Glomerular endothelial cell (primary cell): ENCODE measurements at places on chromosomes 13 and 19.
A peak's percentile ranks its signal among the peaks of the same experiment; 100 is the strongest.

GRCh38 chr19:18278521-18279265 lies 2.7 kb downstream of the JUND start:
- no peak for DNase-seq

- no peak for DNase-seq
Measured at GRCh38 chr19:35908973-35909683, 1.0 kb upstream of the TYROBP start.

DNA sequence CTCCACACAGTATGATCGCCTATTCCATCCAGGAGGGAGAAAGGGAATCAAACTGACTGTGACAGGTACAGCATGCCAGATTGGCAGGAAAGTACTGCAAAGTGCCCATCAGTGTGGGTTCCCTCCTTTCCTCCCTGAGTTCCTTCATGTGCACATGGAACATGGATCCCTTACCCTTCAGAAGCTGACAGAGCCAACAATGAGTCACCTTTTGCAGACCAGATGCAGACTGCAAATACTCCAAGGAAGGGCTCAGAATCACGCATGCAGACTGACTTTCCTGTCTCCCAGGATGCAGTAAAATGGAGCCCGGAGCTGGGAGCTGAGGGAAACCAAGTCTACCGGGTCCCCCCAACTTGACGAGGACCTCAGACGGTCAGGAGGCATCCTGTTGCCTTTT lies 41.8 kb downstream of the SACS start:
- DNase-seq, result no peak

- no peak for DNase-seq
Measured at GRCh38 chr13:40204246-40204645, 462.2 kb downstream of the FOXO1 start.

- no peak for DNase-seq
Measured at GRCh38 chr19:8731428-8732169, 10.2 kb downstream of the OR2Z1 start.

DNA sequence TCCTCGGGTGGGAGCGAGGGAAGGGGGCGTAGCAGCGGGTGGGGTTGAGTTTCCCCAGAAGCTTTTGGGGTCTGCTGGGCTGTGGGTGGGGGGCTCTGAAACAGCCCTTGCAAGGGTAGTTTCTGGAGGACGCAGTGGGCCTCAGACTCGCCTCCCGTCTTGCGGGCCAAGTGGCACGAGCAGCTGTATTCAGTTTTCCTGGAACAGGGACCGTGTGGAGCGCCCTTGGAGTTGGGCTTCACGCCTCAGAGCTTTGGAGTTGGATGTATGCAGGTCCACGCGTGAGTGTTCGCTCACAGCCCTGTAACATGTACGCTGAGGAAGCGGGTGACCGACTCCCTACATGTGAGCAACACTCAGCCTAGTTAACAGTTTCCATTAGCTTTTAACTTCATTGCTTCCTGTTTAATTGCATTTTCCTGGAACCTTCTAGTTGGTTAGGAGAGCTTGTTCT lies 603 bp downstream of the TM9SF2 start:
- no peak for DNase-seq

DNA sequence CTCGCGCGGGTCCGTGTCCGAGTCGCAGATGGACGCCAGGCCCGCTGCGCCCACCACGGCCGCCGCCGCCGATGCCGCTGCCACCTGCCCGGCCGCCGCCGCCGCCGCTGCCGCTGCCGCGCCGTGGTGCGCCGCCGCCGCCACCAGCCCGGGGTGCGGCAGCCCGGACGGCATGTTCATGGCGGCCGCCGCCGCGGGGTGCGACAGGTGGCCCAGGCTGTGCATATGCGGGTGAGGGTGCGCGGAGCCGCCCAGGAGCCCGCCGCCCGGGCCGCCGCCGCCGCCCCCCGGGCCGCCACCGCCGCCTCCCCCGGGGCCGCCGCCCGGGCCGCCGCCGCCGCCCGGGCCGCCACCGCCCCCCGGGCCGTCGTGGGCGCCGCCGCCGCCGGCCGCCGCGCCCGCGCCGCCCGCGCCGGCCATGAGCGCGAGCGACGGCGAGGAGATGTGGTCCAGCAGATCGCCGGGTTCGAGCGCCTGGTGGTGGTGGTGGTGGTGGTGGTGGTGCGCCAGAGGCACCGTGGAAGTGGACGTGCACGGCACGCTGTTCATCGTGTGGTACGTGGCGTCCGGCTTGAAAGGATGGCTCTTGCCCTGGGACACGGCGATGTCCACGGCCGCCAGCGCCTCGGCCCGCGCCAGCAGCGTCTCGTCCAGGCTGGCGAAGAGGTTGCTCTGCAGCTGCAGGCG lies 1.3 kb downstream of the POU4F1 start:
- DNase-seq, result no peak

GRCh38 chr13:69970520-69970919 lies 137.1 kb upstream of the ATXN8OS start:
- peak; percentile 79 for DNase-seq

- DNase-seq, result no peak
Measured at GRCh38 chr13:73210218-73210883, 151.5 kb downstream of the KLF5 start.

DNA sequence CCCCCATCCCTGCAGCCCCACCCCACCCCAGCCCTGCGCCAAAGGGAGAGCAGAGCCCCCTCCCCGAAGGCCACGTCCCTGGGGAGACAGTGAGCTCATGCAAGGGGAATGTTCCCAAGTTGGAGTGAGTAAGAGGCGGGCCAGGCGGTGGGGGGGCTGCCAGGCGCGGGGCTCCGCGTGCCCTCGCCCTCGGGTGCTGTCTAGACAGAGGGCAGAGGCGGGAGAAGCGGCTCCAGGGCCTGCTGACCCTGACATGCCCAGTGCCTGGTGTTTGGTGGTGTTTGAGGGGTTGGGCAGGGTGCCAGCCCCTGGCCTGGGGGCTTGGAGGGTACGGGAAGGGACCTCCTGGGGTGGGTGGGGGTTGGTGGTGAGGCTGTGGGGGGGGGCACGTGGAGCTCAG lies 1.0 kb downstream of the FSTL3 start:
- DNase-seq, result no peak

DNA sequence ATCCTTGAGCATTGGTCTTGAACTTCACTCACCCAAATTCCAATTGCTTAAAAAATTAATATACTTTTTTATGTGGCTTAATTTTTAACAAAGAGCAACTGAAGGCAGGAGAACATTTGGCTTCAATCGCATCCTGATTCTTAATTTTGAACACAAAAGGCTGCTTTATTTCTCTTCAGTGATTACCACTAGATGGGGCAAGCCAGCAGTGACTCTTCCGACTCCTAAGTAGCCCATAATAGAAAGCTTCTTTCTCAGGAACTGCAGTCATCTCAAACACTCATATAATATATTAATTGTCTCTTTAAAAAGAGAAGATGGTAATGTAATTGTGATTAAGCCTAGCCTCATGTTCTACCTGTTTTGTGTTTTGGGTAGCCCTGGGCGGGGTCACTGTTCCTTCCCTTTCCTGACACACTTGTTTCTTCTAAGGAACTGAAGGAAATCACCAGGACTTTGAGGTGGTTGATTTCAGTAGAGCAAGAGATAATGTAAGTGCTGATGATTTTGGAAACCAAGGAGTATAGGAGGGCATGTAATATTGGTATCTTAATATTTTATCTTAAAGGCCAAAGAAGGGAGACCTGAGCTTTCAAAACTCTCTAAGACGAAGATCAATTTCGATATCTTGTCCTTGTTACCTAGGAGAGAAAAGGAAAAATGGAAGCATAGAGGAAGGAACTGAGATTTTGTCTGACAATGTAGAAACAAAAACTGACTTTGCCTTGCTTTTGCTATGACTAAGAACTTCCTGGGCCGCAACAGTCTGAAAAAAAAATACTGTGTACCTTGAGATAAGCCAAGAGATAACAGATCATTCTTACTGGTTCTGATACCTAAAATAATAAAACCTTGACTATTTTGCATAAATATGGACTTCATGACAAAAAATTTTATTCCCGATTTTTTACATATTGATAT lies 73.1 kb downstream of the TNFSF13B start:
- no peak for DNase-seq

DNA sequence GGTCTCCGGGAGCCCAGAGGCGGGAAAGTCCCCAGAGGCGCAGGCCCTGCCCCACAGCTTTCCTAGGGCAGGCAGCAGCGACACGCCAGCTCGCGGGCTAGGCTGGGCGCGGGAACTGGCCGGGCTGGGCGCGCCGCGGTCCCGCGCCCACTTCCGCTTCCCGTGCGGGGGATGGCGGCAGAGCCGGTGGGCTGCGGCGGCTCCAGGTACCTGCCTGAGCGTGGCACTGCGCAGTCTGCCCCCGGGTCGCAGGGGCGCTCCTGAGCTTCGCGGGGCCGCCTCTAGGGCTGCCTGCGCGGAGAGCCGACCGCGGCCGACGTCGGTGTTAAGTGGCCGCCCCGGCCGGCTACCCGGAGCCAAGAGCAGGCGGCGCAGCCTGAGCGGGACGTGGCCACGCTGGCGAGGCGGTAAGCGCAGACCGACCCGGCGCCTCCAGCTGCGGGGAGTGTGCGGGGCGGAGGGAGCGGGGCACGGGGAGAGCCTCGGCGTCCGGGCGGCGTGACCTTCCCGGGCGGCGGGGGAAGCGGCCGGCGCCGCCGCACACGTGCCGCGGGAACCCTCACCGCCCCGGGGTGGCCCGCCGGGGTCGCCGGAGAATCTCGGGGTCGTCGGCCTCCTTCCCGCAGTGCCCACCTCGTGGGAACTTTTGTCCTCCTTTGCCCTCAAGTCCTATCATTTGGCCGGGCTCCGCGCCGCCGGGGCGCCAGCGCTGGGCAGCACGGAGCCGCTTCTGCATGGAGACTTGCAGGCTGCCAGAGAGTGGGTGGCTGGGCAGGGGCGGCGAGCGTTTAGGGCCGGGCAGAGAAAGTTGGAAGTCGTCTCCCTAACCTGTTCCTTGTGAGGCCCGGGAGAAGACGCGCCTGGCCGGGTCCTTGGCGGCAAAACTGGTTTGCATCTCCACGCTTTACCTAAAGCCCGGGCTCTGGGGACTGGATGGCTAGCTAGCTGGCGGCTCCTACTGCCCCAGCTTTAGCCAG lies 31.4 kb upstream of the MPHOSPH8 start:
- no peak for DNase-seq

DNA sequence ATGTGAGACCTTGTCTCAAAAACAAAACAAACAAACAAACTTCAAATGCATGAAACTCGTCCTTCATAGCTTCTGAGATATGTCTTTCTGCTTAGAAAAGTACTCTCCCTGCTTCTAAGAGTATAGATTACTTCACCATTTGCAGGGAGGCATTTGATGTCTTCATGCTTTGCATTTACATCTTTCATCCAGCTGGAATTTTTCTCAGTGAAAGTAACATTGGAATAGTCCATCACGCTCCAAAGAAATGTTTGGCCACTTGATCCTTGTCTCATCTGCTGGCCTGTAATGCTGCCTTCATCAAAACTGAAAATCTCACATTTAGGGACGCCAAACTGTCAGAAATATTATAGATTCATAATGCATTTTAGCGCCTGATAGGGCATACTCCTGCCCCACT lies 19.2 kb downstream of the PNMA8A start:
- DNase-seq, result no peak

DNA sequence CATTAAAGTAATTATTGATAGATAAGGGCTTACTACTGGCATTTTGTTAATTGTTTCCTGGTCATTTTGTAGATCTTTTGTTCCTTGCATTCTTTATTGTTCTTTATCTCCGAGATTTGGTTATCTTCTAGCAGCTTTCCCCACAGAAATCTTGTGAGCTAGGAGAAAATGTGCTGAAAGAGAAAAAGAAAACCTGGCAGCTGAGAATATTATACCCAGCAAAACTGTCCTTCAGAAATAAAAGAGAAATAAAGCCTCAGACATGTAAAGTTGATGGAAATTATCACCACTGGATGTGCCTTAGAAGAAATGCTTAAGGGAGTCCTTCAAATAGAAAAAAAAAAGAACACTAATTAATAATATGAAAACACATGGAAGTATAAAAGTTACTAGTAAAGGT lies 464.9 kb upstream of the GPC6 start:
- no peak for DNase-seq

DNA sequence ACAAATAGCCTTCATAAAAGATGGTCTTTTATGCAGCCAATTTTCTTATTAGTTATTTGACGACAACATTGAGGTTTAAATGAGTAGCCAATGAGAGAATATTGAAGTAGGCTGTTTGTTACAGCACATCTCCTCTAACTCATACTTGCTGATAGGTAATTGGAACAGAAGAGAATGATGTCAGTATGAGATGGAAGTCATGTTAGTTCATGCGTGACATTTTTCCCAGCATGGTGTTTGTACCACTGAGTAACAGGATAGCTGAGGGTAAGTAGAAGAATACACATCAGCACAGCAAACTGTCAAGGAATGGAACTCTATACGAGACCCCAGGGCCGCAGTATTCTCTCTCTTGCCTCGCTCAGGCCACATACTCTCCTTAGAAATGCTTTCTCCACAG lies 37.2 kb downstream of the COL4A2 start:
- no peak for DNase-seq

GRCh38 chr13:26457212-26457611 lies 100.3 kb upstream of the WASF3 start:
- DNase-seq, result no peak

GRCh38 chr19:51491586-51491985 lies 10.0 kb downstream of the SIGLEC12 start:
- DNase-seq, result no peak

DNA sequence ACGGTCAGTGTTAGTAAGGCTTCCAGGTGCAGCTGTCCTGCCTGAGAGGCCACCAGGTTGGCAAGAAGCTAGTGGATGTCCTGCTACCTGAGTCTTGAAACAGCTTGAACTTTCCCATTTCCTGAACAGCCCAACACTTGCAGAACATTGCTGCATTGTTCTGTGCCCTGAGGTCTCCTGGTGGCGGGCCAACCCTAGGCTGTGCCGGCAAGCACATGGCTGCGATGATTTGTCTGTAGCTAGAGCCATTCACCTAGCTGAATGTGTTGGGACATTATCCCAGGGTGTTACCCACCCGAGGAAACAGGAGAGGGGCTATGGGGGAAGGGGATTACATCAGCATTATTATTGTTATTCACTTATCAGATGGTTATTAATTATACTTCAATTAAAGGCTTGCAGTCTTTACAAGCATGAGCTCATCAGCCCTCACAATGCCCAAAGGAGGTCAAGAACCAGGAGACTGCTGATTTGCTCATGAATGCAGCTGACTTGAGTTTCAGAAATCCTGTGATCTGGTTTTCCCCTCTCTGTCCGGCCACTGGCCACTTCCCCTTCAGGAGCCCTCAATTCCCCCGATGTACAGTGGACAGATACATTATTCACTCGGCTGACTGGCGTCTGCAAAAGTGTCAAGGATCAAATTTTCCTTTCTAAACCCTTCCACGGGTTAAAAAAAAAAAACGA lies 187.6 kb upstream of the TSC22D1 start:
- no peak for DNase-seq

DNA sequence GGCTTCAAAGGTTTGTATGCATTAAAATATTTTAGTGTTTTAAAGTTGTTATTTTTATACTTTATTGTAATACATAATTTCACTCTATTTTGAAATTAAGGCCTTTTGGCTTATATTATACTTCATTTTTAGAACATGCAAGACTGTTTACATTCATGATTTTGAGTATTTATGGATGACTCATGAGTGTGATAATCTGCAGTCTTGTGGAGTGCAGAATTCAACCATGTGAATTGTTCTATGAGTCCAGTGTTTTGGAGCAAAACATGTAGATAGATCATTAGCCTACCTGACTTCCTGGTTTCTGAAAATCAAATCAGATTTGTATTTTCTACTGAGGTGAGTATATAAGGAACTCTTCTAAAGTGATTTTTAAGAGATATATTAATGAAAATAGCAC lies 241.8 kb downstream of the PCCA start:
- DNase-seq, result no peak

GRCh38 chr19:5536337-5536894 lies 31.3 kb downstream of the TINCR start:
- no peak for DNase-seq

GRCh38 chr19:8390617-8390981 lies 439 bp downstream of the RAB11B start:
- DNase-seq, result peak; percentile 58
